ENCODE measurements at places on chromosomes 2 and 18. TPM values are rescaled to one million over a fixed set of nuclear protein-coding genes. Genes with fewer than 3 reads are reported as not detected.

MOGAT1 gene
- total RNA-seq, result not detected

CD226 gene
- total RNA-seq, result 0.71 TPM

DNA sequence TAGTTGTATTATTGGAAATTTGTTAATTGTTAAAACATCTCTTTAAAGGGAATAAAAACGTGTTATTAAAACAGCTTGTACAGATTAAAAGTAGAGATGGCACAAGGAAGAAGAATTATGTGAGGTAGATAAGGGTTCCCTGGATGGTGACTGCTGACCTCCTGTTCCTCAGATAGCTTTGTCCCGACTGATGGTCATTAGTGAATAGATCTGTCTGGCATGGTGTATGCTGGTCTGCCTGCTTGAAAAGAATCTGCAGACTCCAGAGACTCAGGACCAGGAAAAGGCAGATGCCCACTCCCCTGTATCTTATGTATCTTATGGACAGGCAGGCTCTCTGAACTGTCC, 5.6 kb upstream of the FARP2 start:
- H3K36me3 ChIP-seq, result peaks cover 94% of the 10 kb centered on the region
- peaks cover 9% of the 10 kb centered on the region for H3K4me1 ChIP-seq
- H3K27me3 ChIP-seq, result no peaks in the 10 kb centered on the region
- no peak overlapping the region for H3K27ac ChIP-seq
- DNase-seq, result no peak
- no peak overlapping the region for H3K4me3 ChIP-seq

DNA sequence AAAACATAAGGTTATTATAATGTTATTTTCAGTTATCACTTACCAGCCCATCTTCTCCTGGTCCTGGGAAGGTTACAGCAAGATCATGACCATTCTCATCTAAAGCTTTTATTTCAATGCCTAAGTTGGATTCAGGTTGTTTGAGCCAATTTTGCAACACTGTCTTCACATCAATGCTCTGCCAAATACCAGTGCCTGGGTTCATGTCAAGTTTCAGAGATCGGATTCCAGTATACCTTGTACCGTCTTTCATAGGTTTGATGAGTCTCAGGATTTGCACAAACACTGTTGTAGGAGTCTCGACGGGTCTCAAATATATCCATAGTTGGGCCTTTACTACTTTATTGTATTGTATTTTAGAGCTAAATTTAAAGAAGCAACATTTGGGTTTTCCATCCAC, 2.5 kb downstream of the MSTN start:
- H3K4me1 ChIP-seq, result no peaks in the 10 kb centered on the region
- H3K27me3 ChIP-seq, result no peaks in the 10 kb centered on the region
- no peak overlapping the region for H3K4me3 ChIP-seq
- DNase-seq, result no peak

Data from A673 (cell line).